Activated T-cell treated with anti-CD3 and anti-CD28 coated beads for 4 hours (primary cell): ENCODE measurements at places on chromosomes 3 and 15.

DNA sequence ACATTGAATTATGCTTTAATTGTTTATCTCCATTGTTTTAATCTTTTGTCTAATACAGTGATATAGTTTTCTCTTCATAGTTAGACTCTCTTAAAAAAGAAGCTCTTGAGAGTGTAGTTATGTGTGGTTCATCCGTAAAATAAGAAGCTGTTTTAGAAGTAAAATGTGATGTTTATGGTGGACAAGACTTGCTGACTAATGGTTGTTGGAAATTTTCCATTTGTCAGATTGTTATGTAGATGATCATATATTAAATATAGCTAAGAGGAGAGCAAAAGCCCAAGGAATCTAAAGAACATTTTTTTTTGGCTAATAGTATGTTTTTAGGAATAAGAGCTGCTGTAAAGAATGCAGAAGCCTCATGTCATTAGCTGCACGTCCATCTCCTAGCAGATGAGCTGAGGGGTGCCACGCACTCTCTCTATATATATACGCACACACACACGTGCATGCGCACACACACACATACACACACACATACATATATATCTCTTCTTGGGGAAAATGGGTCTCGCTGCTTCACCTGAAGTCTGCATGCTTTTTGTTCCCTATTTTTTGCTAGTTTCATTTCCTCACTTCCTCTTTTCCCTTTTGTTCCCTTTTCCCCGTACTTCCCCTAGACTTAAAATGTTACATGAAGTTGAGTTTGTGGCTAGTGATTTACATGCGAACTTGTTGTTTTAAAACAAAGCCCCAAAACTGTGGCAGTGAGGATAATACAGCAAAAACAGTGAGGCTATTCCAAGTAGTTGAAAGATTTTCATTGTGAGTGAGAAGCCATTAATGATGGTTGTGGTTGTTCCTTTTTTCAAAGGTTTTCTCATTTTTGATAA, 107.8 kb downstream of the MBNL1 start:
- no peak for DNase-seq

DNA sequence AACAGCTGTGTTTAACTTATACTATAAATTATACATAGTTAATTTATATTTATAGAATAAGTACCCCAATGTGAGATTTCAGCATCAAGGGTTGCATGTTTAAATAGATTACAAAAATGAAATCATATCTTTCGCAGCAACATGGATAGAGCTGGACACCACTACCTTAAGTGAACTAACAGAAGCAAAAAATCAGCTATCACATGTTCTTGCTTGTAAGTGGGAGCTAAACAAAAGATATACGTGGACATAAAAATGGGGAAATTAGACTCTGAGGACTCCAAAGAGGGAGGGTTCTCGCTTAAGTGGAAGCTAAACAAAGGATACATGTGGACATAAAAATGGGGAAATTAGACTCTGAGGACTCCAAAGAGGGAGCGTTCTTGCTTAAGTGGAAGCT, 626.5 kb upstream of the DPPA4 start:
- no peak for DNase-seq

GRCh38 chr3:101532783-101533602, 20.0 kb upstream of the SENP7 start:
- DNase-seq = no peak

- no peak for DNase-seq
Measured at GRCh38 chr3:99895703-99896441, 78.2 kb downstream of the CMSS1 start.

DNA sequence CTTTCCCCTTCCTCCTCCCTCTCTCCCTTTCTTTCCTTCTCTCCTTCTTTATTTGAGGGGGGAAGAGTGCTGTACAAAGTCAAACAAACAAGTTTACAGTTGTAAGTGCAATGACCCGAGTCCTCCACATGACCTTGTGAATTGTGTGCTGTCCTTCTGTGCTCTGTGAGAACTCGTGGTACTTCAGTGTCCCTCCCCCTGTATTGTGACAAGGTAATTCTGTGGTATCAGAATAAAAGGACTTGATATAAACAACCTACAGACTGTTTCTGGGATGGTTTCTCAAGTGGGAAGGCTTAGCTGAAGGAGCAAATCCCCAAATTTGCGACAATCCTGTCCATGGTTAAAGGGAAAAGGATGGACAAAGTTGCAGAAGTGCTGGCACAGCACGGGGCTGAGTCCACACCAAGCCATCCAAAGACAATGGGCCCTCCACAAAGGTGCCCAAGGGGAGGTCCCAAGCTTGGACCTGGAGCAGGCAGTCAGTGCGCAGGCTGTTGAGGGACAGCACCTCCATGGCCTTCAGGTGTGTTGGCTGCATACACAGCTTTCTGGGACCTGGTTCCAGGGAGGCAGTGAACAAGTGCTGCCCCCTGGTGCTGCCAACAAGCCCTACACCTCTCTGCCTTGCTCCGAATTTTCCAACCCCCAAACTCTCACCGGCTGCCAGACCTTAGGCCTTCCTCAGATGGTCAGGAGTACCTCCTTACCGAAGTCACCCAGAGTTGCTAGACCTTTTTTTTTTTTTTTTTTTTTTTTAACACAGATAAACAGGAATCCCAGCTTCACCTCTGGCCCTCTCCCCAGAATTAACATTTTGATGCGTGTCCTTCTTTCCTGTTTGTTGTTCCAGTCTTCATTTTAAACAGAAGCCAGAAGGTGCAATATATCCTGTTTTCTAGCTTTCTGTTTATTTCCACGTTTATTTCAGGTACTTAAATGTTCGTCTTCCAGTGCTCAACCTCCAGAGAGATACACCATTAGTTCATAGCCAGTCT, 2.6 kb upstream of the APEH start:
- peak; percentile 61 for DNase-seq
